T-cell (primary cell): ENCODE measurements at places on chromosomes 2 and 18.

- H3K4me1 ChIP-seq: peaks cover 2% of the 10 kb centered on the region
- no peak for DNase-seq
- no peak overlapping the region for H3K27ac ChIP-seq
These were observed 304.2 kb downstream of the FBXO15 start for GRCh38 chr18:73843455-73843854.

GRCh38 chr18:23631746-23632145 lies 31.0 kb downstream of the ANKRD29 start:
- H3K27ac ChIP-seq: no peak overlapping the region
- no peak for DNase-seq
- no peaks in the 10 kb centered on the region for H3K4me1 ChIP-seq
- no peaks in the 10 kb centered on the region for H3K27me3 ChIP-seq

- H3K36me3 ChIP-seq: no peaks in the 10 kb centered on the region
- H3K27me3 ChIP-seq: no peaks in the 10 kb centered on the region
- H3K27ac ChIP-seq: no peak overlapping the region
- H3K4me3 ChIP-seq: no peak overlapping the region
- no peaks in the 10 kb centered on the region for H3K4me1 ChIP-seq
These were observed 120.9 kb upstream of the TTN start for GRCh38 chr2:178928077-178928476.

- H3K27me3 ChIP-seq: no peaks in the 10 kb centered on the region
- no peak for DNase-seq
- no peak overlapping the region for H3K27ac ChIP-seq
- H3K4me1 ChIP-seq: peaks cover 4% of the 10 kb centered on the region
- H3K36me3 ChIP-seq: no peaks in the 10 kb centered on the region
- H3K4me3 ChIP-seq: no peak overlapping the region
These were observed 47.0 kb upstream of the FOSL2 start for GRCh38 chr2:28345619-28346018.

DNA sequence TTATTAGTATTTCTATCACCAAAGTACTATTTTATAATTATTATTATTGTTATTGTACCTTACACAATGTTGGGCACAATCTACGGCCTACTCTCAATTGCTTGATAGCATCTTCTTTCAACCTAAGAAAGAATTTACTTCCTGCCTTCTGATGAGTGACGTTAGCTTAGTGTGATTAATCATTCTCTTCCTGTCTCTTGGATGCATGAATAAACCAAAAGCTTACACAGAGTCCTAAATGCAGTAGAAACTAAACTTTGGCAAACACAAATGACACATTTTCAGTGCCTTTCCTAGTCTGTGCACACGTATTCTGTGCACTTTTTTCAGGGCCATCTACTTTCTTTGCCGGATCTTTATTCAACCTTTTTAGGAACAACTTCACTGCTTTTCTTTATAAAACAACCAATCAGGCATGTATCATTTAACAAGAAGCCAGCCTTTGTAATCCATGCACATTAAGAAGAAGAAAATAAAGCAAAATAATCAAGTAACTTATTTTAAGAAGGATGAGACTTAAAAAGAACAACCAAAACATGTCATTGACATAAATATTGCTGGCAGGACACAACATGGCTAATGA lies 19.1 kb downstream of the TRAK2 start:
- no peak overlapping the region for H3K4me3 ChIP-seq
- no peak for DNase-seq
- no peaks in the 10 kb centered on the region for H3K27me3 ChIP-seq
- H3K27ac ChIP-seq: peak overlapping the region; percentile 67
- peaks cover 16% of the 10 kb centered on the region for H3K4me1 ChIP-seq

GRCh38 chr2:207925601-207926000 lies 99.7 kb downstream of the PLEKHM3 start:
- H3K4me3 ChIP-seq: no peak overlapping the region
- H3K36me3 ChIP-seq: no peaks in the 10 kb centered on the region

- peak overlapping the region; percentile 65 for H3K27ac ChIP-seq
- H3K36me3 ChIP-seq: no peaks in the 10 kb centered on the region
- H3K4me1 ChIP-seq: peaks cover 60% of the 10 kb centered on the region
- peak overlapping the region; percentile 58 for H3K4me3 ChIP-seq
- DNase-seq: peak; percentile 81
These were observed 86.8 kb downstream of the RBMS1 start for GRCh38 chr2:160406591-160407392.

DNA sequence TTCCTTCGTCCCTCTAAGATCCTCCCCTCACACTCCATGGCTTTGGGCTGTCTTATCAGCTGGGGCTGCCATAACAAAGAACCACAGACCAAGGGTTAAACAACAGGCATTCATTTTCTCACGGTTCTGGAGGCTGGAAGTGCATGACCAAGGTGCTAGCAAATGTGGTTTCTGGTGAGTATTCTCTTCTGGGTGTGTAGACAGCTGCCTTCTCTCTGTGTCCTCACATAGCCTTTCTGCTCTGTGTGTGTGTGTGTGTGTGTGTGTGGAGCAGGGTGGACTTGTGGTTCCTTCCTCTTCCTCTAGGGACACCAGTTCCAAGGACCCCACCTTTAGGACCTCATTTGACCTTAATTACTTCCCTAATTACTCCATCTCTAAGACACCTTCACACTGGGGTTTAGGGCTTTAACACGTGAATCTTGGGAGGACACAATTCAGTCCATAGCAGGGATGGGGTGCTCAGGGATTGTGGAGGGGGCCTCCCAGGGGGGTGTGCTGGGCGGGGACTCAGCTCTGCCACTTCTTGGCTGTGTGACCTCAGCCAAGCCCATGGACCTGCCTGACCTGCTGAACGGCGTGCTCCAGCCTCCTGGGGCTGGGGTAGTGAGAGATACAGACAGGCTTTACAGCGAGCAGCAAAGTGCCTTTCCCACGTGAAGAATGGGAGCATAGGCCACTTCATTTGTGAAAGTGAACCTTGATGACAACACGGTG lies 38.0 kb downstream of the ACKR3 start:
- H3K4me1 ChIP-seq: peaks cover 23% of the 10 kb centered on the region
- H3K27me3 ChIP-seq: no peaks in the 10 kb centered on the region
- no peak overlapping the region for H3K27ac ChIP-seq

- H3K27ac ChIP-seq: no peak overlapping the region
- no peak for DNase-seq
- peaks cover 4% of the 10 kb centered on the region for H3K36me3 ChIP-seq
- H3K4me1 ChIP-seq: no peaks in the 10 kb centered on the region
- H3K27me3 ChIP-seq: no peaks in the 10 kb centered on the region
These were observed 17.4 kb downstream of the ZNF24 start for GRCh38 chr18:35326695-35327387.

DNA sequence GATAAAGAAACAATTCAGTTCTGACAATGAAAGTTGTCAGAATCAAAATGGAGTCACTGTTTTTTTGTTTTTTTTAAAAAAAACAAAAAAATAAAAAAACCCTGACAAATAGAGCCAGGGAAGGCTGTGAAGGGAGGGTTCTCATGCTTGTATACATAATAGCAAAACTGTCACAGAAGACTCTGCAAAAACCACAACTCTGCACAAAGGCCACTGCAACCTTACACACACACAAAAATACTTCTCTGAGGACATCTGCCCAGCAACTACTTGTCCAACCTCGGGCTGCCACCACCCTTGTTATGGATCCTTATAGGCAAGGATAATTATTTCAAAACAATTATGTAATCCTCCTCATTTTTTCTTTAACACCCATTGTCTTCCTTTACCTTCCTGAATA lies 41.9 kb upstream of the C2orf66 start:
- H3K27me3 ChIP-seq: no peaks in the 10 kb centered on the region
- H3K4me3 ChIP-seq: no peak overlapping the region
- H3K27ac ChIP-seq: no peak overlapping the region
- H3K36me3 ChIP-seq: no peaks in the 10 kb centered on the region
- no peaks in the 10 kb centered on the region for H3K4me1 ChIP-seq

DNA sequence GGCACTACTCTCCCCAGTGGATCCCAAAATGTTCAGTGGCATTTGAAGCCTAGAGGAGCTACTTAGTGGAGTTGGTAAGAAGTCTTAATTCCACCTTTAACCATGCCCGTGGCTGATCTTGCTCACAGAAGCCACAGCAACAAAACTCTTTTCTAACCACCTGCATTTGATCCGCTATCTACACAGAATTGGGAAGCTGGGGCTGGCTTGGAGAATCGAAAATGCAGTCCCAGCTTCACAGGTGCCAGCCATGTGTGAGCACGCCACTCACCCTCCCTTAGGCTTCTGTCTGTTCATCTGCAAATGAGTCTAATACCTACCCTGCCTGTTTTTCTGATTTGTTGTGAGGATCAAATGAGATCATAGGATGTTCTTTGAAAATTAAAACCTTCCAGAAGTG lies 182.6 kb downstream of the BCL11A start:
- no peak for DNase-seq
- H3K27ac ChIP-seq: no peak overlapping the region
- no peak overlapping the region for H3K4me3 ChIP-seq
- no peaks in the 10 kb centered on the region for H3K36me3 ChIP-seq
- no peaks in the 10 kb centered on the region for H3K4me1 ChIP-seq

GRCh38 chr2:70994009-70994698 lies 519 bp downstream of the TEX261 start:
- H3K4me1 ChIP-seq: peaks cover 24% of the 10 kb centered on the region
- no peaks in the 10 kb centered on the region for H3K27me3 ChIP-seq
- peak overlapping the region; percentile 59 for H3K27ac ChIP-seq
- DNase-seq: no peak

DNA sequence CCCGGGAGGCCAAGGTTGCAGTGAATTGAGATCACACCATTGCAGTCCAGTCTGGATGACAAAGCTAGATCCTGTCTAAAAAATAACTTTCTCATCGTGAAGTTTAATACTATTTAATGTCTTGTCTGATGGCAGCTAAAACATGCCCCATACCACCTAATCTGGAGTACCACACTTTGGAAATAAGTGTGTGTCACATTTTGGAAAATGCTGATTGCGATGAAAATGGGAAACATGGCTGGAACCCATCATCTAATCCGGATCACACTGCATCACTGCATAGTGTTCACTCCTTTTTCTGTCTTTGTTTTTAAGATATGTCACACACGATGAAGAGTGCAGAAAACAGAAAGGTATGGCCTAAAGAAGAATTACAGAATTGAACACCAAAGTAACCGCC lies 31.2 kb upstream of the ALPP start:
- peaks cover 6% of the 10 kb centered on the region for H3K27me3 ChIP-seq
- no peaks in the 10 kb centered on the region for H3K36me3 ChIP-seq
- H3K4me1 ChIP-seq: peaks cover 33% of the 10 kb centered on the region
- no peak overlapping the region for H3K4me3 ChIP-seq
